Activated gamma-delta T cell (primary cell): ENCODE measurements at places on chromosomes 13 and 19.

GRCh38 chr19:35870798-35871197 lies 2.4 kb downstream of the APLP1 start:
- DNase-seq, result no peak

DNA sequence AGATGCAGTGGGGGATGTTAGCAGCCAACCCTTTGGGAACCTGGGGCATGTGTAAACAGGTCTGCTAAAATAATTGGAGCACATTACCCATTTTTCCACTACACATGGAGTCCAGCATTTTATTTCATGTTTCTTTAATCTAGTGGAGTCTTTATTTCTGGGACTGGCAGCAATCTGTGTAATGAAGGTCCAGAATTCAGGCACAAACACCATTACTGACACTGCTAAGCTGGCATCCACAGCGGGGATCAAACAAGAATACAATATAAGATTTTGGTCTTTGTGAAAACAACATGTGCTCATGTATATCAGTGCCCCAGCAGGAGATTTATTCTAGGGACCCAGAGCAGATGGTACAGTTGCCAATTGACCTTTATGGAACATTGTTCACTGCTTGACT lies 1587.0 kb upstream of the PRR20A start:
- DNase-seq, result no peak

DNA sequence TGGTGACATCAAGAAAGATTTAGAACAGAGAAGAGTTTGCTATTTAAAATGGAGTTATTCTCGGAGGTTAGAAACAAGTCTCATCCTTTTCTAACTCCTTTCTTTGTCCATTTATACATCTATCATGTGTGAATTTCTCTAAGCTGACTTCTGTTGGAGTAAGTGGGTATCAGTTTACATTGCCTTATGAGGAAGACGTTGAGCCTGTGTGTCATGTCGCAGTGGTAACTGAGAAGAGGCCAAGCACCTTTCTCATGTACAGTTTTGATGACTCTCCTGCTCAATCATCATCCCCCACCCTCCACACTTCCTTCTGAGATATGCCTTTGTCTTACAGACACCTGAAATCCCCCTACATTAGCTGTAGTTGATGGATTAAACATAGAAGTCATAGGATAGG lies 624.8 kb downstream of the LIG4 start:
- DNase-seq, result no peak

GRCh38 chr19:6103217-6103644 lies 7.1 kb downstream of the RFX2 start:
- DNase-seq, result no peak

- no peak for DNase-seq
Measured at GRCh38 chr19:574658-575526, 2.5 kb downstream of the BSG start.

DNA sequence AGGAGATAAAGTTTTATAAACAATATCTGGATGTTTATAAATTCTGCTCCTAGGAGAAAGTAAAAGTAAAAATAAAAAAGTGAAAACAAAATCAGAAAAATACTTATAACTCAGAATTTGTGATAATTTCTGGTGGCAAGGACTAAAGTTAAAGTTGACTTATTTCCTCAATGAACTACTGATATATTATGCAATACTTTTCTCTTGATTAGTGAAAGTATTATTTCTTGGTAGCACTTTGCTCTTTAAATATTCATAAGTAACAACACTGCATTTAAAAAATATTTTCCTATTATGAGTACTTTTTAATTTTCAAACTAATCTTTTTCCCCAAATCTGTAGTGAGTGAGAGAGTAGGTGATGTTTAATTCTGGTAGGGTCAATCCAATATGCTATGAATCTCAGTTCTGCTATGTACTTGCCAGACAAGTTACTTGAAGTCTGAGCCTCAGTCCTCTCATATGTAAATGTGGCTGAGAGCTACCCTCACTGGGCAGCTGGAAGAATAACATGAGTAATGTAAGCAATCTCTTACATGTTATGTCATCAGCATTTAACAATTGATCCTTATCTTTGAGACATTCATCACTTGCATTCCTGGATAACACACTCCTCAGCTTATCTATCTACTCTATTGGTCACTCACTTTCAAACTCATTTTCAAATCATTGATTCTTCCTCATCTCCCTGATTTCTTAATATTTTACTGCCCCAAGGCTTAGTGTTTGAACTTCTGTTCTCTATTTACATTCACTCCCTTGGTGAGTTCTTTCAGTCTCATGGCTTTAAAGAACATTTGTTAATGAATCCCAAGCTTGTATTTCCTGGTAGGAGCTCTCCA lies 239.0 kb downstream of the RGCC start:
- DNase-seq, result no peak

- no peak for DNase-seq
Measured at GRCh38 chr13:102317593-102317992, 84.3 kb downstream of the FGF14 start.

- DNase-seq, result no peak
Measured at GRCh38 chr13:49563516-49563915, 21.8 kb downstream of the RCBTB1 start.

DNA sequence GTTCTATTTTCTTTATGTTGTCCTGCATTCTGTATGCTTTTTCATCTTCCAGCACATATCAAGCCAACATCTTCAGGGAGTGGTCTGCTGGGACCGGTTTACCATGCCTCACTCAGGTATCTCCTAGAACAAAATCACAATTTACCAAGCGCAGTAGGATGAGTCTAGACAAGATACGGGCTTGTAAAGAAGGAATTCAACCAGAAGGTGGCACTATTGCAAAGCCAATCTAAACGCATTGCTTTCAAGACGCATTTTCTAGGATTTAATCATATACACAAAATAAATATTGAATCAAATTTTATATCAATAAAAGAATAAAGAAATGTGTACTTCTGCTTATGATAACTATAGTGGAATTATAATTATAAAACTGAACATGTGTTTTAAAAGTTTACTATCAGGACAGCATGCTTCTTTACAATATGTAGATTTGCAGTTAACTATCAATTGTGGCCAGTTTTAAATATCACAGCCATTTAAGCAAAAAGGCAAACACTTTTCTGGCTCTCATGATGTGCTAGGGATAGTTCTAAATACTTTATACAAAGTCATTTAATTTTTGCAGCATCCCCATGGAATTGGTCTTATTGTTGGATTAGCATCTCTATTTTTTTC lies 16.1 kb upstream of the TPP2 start:
- DNase-seq, result no peak

- DNase-seq, result no peak
Measured at GRCh38 chr19:38290631-38291147, 13.4 kb upstream of the C19orf33 start.

GRCh38 chr19:51251468-51251820 lies 564 bp downstream of the SIGLECL1 start:
- DNase-seq, result no peak

DNA sequence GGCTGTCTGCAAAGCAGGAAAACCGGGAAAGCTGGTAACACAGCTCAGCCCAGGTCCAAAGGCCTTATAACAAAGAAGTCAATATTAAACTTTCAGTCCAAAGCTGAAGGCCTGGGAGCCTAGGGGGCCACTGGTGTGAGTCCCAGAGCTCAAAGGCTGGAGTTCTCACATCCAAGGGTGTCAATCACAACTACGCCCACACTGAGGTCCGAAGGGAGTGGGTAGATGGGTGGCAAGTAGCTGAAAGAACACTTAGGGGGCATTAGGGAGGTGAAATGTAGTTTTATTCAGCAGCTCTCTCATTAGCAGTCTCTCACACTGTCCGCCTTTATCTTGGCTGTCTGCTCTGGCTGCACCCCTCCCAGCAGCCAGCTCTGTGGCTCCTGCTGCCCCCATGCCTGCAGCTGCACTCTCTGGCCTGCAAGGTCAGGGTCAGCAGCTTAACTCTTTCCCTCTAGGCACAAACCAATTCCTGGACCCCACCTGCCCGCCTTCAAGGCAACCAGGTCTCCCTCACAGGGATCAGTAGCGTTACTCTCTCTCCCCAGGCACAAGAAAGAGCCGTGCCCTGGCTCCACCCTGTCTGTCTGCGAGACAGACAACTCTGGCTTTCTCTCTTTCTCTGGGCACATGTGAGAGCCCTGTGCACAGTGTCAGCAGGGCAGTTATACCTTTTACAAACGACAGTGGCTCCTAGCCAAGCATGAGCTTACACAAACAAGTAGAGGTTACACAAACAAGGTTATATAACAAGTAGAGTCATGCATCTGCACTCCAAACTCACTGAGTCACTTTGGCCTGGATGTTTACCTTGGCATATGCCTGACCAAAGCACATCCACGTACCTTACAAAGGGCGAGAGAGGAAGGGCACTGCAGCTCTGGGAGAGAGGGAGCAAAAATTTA lies 249.4 kb upstream of the PCDH20 start:
- no peak for DNase-seq

DNA sequence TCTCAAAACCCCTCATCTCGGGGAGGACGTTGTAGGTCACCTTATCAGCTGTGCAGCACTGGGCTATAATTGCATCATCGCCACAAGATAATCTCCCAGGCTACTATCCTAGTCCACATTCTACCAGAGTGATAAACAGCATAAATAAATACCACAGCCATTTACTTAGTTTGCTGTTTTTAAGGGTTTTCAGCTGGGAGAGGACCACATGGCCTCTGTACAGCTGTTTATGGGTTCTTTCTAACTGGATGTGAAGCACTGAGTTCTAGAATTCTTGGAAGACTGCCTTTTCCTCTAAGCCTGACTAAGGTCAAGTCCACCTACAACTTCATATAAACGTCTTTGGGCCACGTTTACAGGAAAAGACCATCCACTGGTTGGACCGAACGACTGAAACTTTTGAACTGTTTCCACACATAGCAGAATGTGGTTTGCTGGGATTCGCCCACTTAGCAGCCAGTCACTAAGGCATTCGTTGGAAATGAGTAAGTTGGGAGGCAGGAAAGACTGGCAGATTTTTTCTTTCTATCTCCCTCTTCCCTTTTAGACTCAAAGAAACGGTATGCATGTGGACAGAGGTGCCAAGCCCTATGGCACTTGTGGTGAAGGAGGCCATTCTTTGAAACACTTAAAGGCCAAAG lies 752.5 kb upstream of the SGCG start:
- DNase-seq, result no peak

DNA sequence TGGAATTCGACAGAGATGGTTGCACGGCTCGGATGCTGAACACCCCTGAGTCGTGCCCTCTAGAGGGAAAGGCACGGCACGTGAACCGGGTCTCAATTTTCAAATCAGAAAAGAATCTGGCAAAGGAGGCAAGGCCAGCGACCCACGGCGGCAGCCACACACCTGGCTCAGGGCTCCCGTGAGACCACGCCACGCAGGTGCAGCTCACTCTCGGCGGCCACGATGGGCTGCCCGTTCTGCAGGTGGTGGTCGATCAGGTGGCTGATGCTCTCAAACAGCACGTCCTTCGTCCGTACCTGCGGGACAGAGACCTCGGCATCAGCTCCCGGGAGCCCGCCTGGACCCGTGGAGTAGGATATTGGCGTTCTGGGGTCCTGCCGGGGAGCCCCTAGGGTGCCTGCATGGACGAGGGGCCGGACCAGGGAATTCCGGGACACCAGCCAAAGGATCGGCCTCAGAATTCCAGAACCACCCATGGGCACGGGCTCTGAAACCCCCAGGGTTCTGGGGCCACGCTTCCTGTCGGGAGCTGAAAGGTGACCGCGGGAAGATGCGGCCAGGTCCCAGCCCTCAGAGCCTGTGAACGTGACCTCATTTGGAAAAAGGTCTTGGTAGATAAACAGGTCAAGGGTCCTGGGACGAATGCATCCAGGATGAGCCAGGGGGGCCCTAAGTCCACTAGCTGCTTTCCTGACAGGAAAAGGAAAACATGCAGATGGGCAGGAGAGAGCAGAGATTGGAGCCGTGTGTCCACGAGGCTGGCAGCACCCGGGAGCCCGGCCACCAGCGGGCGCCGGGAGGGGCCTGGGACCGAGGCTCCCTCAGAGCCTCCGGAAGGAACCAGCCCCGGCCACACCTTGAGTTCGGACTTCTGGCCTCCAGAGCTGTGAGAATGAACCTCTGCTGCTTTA lies 10.1 kb upstream of the C2CD4C start:
- no peak for DNase-seq

GRCh38 chr19:4732680-4733114 lies 9.1 kb upstream of the DPP9 start:
- DNase-seq, result no peak

GRCh38 chr13:94706843-94707399 lies 5.4 kb downstream of the SOX21 start:
- DNase-seq, result no peak

DNA sequence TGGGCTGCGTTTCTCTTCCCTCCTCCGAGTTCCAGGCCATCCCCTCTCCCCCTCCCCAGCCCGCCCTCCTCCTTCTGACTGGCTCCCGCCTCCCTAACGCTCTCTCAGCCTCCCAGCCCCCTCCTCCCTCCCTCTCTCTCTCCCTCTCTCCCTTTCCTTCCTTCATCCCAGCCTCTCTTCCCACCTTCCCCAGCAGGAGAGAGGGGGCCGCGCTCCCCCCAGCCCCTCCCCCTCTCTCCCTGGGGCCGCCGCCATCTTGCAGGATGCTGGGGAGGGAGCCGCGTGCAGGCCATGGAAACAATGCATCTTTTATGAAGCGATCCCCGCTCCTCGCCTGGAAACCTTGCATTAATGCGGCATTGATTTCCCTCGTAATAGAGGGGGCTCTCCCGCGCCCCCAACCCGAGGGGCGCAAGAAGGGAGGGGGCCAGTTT lies 42.6 kb upstream of the ADGRL1 start:
- DNase-seq, result no peak

DNA sequence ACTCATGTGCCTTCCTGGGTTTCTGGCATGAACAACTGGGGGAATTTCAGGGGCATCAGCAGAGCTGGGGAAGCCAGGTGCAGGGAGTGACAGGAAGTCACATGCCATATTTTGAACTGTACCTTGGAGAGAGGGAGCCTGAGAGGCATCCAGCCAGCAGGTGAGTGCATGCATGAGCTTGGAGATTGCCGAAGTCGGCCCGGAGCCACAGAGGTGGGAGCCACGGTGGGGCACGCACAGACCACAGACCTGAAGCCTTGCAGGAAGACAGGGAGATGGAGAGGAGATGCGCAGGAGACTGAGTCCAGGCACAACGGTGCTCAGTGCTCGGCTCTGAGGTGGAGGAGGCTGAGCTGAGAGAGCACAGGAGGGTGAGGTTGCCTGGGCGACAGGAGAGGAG lies 55.1 kb downstream of the CDADC1 start:
- DNase-seq, result no peak

- DNase-seq, result no peak
Measured at GRCh38 chr13:43478211-43478610, 308.6 kb downstream of the ENOX1 start.

DNA sequence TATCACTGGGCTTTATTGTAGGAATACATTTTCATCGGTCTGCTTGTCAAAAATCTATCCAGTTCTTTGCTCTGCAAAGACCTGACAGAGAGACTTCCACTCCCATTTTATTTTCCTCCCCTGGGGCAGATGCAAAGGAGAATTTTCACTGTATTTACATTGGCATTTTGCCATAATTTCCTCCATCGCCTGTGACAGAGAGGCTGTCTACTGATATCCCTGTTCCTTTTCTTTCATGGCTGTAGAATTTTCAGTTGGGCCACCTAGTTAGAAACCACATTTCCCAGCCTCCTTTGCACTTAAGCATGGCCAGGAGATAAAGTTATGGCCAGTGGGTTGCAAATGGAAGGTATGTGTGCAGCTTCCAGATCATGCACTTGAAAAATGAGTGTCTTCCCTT lies 89.3 kb downstream of the NUFIP1 start:
- DNase-seq, result no peak

- no peak for DNase-seq
Measured at GRCh38 chr13:105798541-105798940, 736.9 kb downstream of the EFNB2 start.
